ENCODE measurements at places on chromosomes 6 and 20.

- DNase-seq, result no peak
These were observed 315.1 kb downstream of the EPHA7 start for GRCh38 chr6:93104195-93104817.

DNA sequence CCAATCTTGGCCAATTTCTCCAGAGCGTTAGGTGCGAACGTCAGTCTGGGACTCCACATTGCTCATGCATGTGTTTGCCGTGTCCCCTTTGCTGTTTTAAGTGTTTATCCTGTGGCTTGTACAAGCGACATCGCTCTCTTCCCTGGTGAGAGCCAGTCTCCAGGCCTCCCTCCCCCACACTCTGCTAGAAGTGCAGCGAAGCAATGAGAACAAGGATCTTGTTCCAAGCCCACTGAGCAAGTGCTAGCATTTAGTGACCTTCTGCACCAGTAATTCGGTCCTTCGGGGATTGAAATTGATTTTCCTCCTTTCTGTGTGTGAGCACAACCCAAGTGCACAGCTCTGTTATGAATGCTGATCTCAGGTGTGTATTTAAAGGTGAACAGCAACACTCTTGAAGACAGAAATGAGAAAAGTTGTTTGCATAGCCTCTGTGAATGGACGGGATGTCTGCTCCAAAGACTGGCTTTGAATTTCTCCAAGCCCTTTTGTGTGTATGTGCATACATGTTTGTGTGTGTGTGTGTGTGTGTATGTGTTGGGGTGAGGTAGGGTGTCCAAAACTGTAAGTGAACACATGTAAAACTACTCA lies 29.0 kb downstream of the CD83 start:
- DNase-seq, result no peak

GRCh38 chr6:74631564-74631963 lies 574.3 kb downstream of the COL12A1 start:
- no peak for DNase-seq

DNA sequence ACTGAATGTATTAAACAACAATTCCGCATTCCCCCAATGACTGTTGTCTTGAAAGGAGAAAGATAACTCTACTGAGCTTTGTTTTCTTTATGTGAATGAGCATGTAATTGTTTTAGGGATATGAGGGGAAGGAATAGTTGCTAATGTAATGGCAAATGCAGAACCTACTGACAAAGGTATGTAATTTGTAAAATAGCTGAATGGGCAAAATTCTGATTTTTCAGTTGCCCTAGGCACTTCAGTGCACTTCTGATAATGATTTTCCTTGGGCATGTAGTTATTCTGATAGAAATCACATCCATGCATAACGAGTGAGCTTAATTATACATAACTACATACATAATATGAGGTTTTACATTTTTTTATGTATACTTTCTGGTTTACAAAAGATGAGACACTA lies 53.4 kb upstream of the FOXO3 start:
- DNase-seq, result no peak

- peak; percentile 54 for DNase-seq
These were observed 50.7 kb downstream of the STK35 start for GRCh38 chr20:2152317-2152716.

- DNase-seq, result no peak
These were observed 228.6 kb downstream of the SAMD5 start for GRCh38 chr6:147737115-147737514.

Data from NCI-H524 (cell line).